Non-pigmented ciliary epithelial cell (primary cell): ENCODE measurements at places on chromosomes 7 and 10.

- no peak for DNase-seq
Observed at GRCh38 chr10:11197266-11197712, 179.6 kb downstream of the CELF2 start.

GRCh38 chr7:157839672-157840167 lies 502.9 kb downstream of the DNAJB6 start:
- no peak for DNase-seq

DNA sequence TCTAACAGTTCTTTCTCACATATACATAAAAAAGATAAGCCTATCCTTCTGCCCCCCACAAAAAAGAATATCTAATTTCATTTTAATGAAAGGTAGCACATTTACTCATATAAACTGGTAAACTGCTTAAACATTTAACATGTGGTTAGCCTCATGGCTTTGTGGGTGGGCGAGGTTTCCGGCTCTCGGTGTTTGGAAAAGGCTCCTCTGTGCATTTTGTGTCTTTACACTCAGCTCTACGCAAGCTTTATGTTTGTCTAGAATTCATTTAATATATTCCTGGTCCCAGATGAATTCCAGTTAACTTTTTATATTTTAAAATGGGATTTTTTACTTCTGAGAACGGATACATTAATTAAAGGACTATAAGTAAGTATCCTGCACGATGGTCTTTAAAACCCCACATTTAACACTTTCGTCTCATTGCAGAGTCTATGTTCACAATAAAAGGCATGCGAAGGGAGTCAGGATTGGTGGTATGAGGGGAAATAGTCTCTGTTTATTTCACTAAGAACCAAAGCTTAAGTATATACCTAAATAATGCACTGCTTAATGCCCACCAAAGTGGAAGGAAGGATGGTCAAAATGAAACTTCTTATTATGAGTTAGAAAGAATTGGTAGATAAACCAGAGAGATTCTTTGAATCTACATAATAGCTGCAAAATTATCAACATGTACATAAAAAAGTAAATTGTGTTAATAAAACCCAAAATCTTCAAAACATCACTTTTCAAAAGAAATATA lies 197.2 kb downstream of the CRPPA start:
- no peak for DNase-seq

DNA sequence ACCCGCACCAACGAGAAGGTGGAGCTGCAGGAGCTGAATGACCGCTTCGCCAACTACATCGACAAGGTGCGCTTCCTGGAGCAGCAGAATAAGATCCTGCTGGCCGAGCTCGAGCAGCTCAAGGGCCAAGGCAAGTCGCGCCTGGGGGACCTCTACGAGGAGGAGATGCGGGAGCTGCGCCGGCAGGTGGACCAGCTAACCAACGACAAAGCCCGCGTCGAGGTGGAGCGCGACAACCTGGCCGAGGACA lies 1.6 kb downstream of the VIM start:
- DNase-seq = no peak

- DNase-seq = peak; percentile 42
Observed at GRCh38 chr7:12199363-12199762, 11.7 kb upstream of the TMEM106B start.

- no peak for DNase-seq
Observed at GRCh38 chr10:52644373-52645186, 128.0 kb downstream of the MBL2 start.

DNA sequence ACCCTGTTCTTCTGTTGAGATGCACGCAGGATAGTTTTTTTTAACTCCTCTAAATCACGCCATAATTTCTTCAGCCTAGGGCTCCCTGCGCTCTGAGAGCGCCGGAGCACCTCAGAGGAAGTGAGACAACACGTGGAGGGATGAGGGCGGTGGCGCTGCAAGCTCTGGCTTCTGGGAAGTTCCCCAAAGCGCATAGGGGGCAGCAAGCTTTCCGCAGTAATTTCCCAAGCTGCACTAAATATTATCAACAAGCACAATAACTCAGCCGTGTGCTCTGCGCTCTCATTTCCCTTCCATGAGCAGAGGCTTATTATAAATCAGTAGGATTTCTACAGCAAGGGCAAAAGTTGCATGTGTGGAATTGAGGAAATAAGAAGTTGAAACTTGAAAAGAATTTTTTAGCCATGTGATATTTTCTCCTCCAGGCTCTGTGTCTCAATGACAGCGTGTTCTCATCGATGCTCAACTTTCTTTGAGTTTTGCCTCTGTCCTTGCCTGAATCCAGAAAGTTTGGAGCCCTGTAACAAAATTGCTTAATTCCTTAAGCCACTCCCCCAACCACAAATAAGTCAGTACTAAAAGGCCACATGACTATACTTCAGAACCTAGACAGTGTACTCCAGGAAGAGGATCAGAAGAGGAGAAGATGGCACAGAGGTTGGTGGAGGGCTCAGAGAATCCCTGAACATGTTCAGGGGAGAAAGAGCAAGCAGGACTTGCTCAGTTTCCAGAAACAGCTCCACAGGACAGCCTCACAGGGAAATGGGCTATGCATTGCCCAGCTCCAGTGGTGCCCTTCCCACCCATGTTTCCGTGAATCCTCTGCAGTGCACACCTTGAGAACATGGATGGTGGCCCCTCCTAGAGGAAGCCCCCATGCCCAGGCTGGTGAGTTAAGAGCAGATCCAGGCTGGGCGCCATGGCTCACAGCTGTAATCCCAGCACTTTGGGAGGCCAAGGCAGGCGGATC lies 221.5 kb upstream of the GHITM start:
- DNase-seq = no peak

GRCh38 chr10:104325436-104326435 lies 12.5 kb downstream of the ITPRIP start:
- no peak for DNase-seq

GRCh38 chr10:90451283-90451682 lies 406.6 kb downstream of the HTR7 start:
- DNase-seq = peak; percentile 37

GRCh38 chr7:54810401-54810800 lies 51.4 kb upstream of the SEC61G start:
- no peak for DNase-seq

- DNase-seq = no peak
Observed at GRCh38 chr10:43884501-43885105, 235.9 kb upstream of the ZNF32 start.

- DNase-seq = no peak
Observed at GRCh38 chr7:94170836-94171235, 166.7 kb upstream of the BET1 start.

GRCh38 chr7:40468891-40469864 lies 334.4 kb downstream of the SUGCT start:
- DNase-seq = peak; percentile 78

DNA sequence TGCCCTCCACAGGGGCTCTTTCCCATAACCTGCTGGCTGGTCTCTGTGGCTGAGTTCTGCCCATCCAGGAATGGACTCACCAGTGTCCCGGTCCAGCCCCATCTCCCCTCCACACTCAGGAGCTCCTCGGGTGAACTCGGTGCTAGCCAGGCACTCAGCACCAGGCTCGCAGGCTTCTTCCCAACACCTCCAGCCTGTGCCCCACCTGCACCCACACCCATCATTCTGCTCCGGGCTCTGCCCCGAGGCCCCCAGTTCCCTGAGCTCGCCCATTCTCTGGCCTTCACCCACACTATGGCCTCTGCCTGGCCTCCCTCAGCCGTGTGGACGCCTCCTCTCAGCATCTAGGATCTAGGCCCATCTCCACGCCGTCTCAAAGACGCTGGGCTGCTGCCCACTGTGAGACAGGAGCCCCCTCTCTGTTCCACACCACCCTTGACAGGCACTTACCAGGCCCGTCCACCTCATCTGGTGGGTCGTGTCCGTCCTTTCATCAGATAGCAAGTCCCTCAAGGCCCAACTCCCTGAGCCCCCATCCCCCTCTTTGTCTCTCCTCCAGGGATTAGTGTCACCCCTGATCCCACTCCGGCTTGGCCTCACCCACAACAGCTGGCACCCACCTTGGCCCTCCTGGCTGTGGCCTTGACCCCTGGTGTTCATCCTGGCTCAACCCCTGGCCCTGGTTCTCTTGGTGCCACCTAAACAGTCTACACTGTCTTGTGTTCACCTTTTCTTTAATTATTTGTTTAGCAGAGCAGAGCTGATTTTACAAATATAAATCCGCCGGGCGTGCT lies 76.0 kb upstream of the FAM20C start:
- no peak for DNase-seq

- peak; percentile 20 for DNase-seq
Observed at GRCh38 chr10:95391581-95392216, 100.9 kb upstream of the PDLIM1 start.

DNA sequence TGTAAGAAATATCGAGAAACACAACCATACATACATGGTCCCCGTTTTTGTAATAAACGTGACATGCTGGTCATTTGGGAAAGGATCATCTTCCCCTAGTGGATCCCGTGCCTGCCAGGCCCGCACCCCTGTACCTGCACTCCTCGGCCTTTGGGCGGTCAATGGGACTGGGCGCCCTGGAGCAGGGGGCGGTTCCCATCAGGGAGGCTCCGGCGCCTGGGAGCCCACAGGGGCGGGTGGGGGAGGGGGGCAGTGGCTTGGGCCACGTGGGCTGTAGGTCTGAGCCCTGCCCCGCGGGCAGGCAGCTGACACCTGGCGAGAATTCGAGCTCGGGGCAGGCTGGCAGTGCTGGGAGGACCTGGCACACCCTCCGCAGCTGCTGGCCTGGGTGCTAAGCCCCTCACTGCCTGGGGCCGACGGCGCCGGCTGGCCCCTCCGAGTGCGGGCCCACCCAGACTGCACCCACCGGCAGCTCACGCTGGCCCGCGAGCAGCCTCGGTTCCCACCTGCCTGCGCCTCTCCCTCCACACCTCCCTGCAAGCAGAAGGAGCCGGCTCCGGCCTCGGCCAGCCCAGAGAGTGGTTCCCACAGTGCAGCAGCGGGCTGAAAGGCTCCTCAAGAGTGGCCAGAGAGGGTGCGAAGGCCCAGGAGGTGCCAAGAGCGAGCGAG lies 361.6 kb upstream of the GRM3 start:
- no peak for DNase-seq

DNA sequence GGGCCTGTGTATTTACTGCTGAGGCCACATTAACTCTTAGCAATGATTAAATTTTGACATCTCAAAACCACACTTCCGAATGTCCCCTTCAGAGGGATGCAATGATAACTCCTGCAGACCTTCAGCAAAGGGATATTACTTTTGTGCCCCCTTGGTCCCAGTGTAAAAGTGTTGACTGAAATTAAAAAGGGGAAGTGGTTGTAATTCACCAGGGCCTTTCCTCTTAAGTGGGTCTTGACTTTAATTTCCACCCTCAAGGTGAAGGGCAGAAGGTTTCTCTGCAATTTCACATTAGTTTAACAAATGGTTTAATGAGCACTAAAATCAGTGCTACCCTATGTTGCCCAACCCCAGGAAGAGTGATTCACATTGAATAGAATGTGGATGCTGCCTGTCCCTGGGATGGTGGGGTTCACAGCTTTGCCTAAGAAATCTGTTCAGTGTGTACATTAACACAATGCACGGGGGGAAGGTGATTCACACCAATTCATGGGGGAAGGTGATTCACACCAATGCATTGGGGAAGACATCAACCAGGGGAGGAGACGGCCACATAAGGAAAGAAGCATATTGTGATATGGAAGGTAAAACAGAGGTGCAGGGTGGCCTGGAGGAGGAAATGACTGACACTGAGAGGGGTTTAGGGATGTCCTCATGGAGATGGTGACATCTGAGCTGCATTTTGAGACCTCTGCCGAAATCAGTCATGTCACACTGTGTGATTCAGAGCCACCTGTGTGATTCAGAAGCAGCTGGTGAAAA lies 19.4 kb upstream of the TNS3 start:
- DNase-seq = peak; percentile 85

- no peak for DNase-seq
Observed at GRCh38 chr7:2229467-2229866, 3.3 kb downstream of the MAD1L1 start.

DNA sequence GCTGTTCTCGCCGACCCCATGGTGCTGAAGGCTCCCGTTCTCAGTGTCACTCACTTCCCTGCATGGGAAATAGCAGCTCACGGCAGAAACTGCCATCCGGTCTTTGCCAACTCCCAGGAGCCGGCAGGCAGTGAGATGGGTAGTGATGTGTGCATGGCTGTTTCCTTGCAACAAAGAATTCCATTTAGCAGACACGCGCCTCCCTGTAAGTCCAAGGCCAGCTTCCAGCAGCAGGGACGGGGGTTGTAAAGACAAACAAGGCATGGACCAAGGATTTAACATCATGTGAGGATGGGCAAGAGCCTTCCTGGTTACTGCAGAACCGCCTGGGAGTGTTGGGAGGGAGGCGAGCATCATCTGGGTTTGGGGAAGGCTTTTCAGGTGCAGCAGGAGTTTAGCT lies 273.1 kb downstream of the GLRX3 start:
- DNase-seq = no peak

- no peak for DNase-seq
Observed at GRCh38 chr7:130473876-130474275, 18.0 kb upstream of the MEST start.

DNA sequence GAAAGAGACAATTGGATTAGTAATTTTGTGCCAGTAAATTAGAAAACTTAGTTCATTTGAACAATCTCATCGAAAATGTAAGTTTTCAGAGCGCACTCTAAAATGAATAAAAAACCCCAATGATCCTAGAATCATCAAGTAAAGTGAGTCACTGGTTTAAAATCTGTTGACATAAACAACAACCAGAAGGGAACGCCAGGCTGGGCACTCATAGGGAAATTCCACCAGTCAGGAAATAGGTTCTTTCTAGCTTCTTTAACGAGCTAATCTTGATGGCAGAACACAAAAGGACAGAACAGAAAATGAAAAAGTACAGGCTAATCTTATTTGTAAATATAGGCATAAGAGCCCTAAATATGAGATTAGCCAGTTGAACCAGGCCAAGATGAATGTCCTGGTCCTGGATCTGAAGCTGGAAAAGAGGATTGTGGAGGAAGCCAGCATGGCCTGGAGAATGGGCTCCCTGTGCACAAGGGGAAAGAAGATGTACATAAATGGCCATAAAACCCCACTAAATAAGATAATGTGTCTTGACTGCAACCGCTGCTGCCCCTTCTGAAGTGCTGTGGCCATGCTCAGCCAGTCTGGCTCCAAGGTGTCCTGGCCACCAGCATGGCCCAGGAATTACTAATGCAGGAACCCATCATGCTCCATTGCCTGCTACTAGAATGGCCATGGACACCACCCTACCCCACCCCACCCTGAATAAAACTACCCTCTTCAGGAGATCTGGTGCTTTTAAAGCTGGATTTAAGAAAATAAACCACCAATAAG lies 114.0 kb downstream of the WDFY4 start:
- DNase-seq = no peak

DNA sequence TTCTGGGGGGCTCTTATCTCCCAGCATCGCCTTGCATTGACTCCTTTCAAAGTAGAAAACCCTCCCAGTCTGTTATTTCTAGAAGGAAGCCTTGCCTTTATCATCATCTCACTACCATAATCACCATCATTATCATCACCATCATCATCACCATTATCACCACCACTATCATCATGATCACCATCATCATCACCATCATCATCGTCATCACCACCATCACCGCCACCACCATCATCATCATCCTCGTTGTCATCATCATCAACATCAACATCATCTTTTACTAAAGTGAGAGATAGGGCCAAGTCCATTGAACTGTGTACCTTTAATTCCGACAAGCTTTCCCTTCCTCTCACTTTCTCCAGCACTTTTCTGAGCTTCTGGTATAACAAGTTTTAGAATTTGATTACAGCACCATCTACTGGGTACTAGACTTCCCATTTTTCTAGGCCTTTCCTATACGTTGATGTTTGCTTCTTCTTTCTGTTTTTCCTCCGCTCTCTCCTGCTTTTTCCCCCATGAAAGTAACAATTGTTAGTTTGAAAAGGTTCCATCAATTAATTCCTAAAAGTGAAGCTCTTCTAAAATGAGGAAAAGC lies 226.4 kb downstream of the BUB3 start:
- DNase-seq = no peak

- DNase-seq = no peak
Observed at GRCh38 chr10:37739181-37739580, 118.2 kb downstream of the ZNF248 start.
